NCI-H1092 treated with DMSO at 0.1 percent for 48 hours (cell line): ENCODE measurements at places on chromosomes 5 and 9.

- peak; percentile 76 for DNase-seq
Measured at GRCh38 chr5:97062046-97062445, 80.4 kb downstream of the LIX1 start.

DNA sequence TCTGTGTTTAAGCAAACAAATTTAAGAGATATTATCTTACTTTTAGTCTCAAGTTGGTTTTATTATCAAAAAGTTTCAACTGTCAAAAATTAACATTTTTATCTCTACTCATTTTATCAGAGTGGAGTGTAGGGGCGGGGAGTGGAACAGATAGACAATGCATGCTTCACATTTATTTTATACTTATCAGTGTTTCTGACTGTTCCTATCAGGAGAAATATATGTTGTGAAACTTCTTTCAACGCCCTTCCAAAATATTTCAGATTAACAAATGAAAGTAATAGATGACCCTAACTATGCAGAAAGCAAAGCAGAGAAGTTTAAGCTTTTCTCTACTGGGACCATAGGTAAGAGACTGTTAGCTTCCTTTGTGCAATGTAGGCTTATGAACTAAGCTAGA, 44.9 kb upstream of the MAST4 start:
- DNase-seq: no peak

DNA sequence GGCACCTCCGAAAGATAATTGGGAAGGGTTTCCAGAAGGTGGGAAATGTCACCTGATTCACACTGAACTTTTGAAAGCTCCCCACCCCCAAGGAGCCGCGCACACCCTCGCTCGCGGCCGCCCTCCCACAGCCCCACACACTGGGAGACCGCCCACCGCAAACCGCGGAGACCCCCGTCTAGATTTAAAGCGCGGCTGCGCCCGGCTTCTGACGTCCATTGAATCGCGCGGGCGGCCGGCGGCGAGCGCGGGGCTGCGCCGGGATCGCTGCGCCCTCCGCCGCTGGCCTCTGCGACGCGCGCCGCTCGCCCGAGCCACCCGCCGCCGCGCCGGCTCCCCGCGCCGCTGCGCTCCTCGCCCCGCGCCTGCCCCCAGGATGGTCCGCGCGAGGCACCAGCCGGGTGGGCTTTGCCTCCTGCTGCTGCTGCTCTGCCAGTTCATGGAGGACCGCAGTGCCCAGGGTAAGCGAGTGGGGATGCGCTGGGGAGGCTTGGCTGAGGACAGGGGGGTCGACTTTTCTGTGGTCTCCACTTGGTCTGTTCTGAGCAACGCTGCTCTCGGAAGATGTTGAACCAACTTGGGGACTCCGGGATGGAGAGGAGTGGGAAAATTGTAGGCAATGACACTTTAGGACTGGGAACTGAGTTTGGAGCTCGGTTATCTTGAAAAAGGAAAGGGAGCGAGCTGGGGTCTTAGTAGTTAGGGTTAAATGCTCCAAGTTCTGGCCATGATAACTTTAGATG, at the start of gene FST:
FST (plus strand) TSS at position 214 of the 743 bp plus-strand sequence; CDS start at position 377, 163 bp downstream.
- DNase-seq: peak; percentile 12

GRCh38 chr5:171681677-171682076, 103.9 kb upstream of the SMIM23 start:
- no peak for DNase-seq

- DNase-seq: no peak
Measured at GRCh38 chr5:171640480-171640879, 145.1 kb upstream of the SMIM23 start.

DNA sequence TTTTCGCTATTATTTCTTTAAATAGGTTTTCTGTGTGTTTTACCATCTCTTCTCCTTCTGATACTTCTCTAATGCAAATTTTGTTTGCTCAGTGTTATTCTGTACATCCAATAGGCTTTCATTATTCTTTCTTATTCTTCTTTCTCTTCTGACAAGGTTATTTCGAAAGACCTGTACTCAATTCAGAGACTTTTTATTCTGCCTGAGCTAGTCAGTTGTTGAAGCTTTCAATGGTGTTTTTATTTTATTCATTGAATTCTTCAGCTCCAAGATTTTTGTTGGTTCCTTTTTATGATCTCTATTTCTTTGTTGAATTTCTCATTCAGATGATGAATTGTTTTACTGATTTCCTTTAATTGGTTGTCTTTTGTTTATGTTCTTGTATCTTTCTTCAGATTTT, 706.2 kb downstream of the NR2F1-AS1 start:
- no peak for DNase-seq

DNA sequence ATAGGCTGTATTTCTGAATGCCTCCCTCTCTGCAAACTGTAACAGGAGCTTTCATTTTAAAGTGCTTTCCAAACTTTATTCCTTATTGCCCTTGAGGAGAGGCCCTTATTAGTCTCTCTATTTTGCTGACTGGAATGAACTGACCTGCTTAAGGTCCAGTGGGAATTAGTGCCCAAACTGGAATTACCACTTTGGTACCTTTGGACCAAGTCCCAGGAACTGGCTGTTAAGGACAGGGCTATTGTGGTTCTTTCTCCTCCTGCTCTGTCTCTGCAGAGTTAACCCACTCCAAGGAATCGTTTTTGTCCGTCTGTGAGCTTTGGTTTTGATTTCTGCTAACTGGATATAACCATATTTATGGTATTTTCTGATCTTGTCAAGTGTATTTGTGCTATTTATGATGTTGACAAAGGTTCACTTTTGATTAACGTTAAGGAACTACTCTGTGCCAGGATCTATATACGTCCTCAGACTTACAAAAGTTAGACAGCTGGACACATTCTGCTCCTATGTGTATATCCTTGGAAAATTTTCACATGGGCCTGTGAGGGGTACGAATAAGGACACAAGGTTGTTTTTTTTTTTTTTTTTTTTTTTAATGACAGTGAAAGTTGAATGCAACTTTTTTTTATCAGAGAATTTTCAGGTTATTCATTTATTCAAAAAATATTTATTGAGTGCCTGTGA, 189.1 kb upstream of the ANKRD55 start:
- no peak for DNase-seq

DNA sequence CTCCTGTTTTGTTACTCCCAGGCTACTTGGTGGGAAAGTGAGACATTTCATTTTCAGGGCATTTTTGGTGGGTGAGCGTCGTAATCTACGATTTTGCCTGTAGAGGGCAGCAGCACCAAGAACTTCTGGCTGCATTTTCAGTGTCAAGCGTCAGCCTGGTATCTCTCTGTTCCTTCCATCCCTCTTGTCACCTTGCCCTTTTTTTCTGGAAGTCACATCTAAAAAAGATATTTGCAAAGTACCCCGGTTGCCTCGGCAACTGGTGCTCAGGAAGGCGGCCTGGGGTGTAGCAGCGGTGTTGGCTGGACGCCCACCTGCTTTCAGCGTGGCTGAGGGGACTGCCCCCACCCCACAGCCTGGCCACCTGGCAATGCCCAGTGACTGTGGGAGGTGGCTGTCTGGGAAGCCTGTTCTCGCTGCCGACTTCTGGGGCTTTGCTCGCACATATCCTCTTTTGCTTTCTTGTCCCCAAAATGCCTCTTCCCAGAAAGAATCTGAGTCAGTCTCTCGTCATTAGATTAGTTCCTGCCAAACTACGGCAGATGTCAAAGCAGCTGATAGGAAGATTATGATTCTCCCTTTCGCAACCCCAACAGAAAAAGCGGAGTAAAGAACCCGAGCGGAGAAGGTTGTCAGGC, 84.5 kb downstream of the ACER2 start:
- peak; percentile 92 for DNase-seq

DNA sequence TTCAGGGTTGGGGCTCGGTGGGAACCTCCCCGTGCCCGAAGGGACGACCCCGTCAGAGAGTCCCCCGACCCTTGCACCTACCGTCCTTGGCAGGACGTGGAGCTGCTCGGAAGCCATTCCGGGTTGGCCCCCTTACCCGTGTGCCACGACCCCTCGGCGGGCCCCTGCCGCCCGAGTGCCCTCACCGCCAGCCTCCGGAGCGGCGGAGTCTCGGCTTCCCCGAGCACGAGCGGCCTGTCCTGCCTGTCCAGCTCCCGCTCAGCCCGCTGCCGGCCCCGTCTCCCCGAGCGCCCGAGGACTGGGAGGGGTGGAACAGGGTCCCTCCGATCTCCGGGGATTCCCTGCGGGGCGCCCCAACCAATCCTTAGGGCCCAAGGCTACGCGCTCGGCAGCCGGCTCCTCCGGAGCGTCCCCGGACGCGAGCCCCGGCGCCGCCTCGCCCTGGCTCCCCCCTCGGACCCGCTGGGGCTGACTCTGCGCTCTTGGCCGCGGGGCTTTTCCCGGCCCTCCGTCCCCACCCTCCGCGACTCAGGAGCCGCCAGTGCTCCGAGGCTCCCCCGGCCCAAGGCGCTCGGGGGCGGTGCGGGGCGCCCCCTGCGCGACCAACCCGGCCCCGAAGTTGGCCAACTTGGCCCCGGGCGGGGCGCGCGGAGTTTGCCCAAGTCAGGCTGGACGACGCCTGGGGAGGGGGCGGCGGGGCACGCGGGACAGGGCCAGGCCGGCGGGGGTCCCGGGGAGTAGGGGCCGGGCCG, 654 bp downstream of the ADAMTS2 start:
- DNase-seq: no peak

DNA sequence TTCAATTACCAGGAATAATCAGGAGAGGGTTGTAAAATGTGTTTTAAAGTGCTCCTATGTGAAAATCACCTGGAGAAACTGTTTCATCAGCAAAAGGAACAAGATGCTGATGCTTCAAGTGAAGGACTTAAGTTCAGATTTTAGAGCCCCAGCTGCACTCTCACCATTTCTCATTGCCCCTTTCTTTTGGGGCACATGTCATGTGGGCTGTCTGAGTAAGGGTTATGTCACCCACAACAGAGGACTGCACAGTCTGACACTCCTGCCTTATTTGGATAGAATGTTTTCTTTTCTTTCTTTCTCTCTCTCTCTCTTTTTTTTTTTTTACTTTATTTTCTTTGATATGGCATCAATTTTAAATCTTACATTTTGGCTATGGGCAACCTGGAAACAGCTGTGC, 204.1 kb upstream of the EFNA5 start:
- no peak for DNase-seq

GRCh38 chr9:112170235-112170634, 4.9 kb downstream of the SUSD1 start:
- DNase-seq: no peak

DNA sequence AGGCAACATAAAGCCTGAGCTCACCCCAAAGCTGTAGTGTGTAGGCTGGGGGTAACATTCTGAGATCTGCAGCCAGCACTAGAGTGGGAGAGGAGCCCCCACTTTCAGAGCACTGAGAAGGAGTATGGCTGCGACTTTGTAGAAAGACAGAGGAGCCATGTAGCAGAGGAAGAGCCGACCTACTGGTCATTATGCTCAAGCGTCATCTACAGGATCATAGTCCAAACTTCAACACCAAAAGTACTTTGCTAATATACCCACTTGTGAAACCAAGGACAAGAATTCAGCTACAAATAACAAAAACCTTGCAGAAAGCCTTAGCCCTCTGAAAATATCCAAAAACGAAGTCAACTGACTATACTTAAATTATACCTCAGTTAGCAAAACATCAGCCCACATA, 330.1 kb downstream of the MAN2A1 start:
- DNase-seq: no peak

DNA sequence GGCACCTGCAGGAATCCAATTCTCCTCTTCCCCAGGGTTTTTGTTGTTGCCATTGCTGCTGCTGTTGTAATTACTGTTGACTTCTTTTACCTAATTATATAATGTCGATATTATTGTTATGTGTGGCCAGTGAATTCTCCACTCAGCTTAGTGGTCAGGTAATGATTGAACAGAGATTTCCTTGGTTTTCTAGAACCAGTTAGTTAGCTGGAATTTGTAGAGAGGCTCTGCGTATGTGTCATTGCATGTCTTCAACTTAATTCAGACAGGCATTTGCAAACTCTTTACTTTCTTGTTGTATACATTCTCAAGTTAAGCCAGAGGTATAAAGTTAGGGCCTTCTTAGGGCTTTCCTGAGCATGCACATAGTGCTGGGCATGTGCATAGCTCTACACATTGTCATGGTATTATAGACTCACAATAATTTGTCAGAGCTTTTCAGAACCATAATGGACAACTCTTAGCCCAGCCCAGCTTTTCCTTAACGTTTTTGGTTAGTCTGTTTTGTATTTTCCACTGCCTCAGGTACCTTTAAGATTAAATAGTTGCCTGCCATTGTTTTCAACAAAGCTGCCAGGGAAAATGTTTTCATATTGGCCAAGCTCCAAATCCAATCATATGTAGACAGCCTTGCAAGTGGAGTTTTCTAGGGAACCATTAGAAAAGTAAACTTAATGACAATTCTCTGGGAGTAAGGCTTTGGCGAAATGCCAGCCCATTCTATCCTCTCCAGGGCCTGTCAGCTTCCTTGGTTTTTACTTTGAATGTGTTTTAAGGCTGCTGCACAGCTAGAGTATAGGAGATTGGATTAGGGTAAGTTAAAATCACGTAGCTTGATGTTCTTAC, 68.1 kb downstream of the UBE2R2 start:
- peak; percentile 55 for DNase-seq

GRCh38 chr5:174145091-174145490, 99.6 kb downstream of the NSG2 start:
- DNase-seq: no peak

GRCh38 chr5:932628-933250, 40.1 kb downstream of the TRIP13 start:
- no peak for DNase-seq
